Urothelium cell line (cell line): ENCODE measurements at places on chromosomes 13 and 19.

DNA sequence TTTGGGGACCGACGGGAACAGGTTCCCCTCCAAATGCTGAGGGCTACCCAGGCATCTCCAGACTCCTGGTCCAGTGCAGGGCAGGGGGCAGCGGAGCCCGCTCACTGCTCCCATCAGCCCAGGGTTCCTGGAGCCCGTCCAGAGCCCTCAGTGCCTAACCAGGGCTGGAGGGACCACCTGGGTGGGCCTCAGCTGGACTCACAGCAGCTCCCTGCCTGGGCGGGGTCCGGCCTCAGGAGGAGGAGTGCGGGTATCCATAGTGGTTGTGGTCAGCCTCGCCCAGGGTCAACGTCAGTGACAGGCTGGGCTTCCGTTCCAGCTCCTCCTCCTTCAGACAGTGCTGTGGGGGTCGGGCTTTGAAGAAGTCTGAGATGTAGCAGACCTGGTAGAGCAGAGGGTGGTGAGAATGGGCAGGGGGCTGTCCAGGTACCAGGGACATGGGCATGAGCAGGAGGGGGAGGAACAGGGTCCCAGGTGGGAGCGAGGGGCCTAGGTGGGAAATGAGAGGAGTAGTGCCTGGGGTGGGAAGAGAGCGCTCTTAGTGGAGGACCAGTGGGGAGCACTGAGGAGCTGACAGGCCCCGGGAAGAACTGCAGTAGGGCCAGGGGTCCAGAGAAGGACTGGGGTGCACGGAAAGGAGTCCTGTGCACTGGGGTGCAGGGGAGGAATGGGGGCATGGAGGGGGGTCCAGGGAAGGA is 9.9 kb downstream of the PLPP2 start:
- no peak for DNase-seq

DNA sequence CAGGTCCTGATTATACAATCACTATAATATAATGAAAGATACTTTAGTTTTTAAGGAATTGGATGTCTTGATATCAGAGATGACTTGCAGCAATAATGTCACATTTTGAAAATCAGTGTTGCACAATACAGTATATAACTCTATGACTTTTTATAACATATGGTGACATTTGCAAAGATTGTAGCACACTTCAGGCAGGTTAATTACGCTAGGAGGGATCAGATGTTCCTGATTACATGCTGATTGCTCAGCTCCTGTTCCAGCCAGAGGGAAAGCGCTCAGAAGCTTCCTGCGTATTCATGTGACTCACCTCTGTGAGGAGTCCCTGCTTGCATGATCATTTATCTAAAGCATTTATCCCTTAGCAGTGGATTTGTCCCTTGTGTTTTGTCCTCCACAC is 265.6 kb downstream of the GPC5 start:
- no peak for DNase-seq

DNA sequence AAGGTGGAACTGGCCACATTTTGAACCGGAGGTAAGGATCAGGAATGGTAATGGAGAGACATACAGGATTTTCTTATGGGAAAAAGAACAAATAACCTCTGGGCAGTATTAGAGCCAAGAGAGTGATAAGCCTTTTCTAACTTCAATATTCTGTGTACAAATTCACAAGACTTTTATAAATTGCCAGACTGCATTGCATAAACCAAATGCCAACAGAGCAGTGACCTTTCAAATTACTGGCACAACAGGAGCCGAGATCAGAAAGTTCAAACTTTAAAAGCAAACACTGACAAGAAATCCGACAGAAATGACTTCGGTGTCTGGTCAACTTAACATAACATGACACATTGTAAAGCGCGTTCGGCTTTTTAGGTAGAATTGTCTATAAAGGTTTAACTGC is 737.1 kb downstream of the GPC5 start:
- DNase-seq = no peak

DNA sequence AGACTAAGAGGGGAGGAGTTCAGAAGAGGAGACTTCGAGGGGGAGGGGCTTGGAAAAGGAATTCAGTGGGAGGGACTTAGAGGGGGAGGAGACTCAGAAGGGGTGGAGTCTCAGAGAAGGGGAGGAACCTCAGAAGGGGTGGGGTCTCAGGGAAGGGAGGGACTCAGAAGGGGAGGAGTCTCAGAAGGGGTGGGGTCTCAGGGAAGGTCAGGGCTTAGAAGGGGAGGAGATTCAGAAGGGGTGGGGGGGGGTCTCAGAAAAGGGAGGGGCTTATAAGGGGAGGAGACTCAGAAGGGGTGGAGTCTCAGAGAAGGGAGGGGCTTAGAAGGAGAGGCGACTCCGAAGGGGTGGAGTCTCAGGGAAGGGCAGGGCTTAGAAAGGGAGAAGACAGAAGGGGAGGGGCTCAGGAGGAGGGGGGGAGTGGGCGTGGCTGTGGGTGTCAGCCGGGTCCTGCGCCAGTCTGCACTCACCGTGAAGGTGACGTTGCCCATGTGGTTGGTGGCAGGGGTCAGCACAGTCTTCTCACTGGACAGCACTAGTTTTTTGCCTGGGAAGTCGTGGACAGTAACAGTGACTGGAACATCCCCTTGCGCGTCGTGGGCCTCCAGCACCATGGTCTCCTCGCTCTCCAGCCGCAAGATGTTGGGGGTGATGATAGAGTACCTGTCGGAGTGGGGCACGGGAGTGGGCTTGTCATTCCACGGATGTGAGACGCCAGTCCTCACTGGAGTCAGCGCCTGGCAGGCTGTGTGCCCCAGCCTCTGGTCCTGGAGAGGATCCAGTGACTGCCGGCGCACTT is 1.5 kb downstream of the C3 start:
- no peak for DNase-seq

GRCh38 chr13:27792393-27793218 is at the start of gene GSX1:
Gene GSX1, plus strand, starts transcription at chr13:27792483. Its CDS starts 208 bp downstream, at chr13:27792691.
- peak; percentile 74 for DNase-seq

DNA sequence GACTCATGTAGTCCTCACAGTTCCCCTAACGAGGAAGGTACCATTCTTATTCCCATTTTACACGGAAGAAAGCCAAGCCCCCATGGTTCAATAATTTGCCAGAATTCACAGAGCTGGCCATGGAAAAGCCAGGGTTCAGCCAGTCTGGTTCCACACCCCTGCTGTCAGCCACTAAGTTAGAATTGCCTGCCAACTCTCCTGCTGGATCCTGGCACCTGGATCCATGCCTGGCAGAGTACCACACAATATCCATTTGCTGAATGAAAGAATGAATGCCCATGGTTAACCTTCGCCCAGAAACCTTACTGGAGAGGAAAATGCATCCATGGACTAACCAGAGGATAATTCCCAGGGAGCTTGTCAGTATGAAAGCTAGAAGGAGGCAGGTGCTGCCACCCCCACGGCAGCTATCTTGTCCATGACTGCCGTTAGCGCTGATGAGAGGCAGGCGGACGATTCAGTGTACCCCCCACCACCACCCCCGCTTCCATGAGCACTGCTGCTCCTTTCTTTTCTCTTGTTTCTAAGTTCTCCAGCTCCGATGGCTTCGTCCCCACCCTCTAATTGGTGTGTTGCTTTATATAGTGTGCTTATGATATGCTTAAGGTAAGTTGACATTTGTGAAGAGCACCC is 114.5 kb downstream of the SLC7A1 start:
- DNase-seq = no peak

GRCh38 chr13:52447354-52447753 is 3.1 kb downstream of the VPS36 start:
- DNase-seq = no peak

DNA sequence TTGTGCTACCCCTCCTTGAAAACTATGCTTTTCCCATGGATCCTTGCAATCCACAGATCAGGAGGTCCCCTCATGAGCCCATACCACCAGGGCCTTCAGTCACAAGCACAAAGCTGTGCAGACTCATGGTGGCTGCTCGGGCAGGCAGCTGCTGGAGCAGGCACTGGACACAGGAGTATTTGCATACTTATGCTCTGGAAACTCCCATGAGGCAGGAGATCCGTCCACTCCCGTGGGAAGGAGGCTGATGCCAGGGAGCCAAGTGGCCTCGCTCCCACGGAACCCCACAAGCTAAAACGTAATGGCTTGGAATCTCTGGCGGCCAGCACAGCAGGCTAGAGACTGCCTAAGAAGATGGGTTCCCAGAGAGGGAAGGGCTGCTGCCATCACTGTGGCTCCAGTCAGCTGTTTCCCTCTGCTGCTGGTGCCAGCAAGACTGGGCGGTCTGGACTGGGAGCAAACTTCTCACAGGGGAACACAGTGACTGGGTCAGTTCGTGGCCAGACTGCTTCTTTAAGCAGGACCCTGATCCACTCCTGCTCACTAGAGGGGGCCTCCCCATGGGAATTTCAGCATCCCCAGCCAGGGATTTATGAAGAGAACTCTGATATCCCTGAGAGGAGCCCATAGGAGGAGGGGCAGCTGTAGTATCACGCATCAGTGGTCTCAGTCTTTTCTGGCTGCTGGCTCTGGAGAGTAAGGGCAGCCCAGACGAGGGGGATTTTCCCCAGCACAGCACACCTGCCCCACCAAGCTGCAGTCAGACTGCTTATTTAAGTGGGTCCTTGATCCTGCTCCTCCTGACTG is 370.3 kb upstream of the ATXN8OS start:
- DNase-seq = no peak

- DNase-seq = no peak
Measured at GRCh38 chr13:59666504-59666903, 497.2 kb downstream of the DIAPH3 start.

GRCh38 chr19:36950335-36951119 is 34.4 kb downstream of the ZNF568 start:
- no peak for DNase-seq

DNA sequence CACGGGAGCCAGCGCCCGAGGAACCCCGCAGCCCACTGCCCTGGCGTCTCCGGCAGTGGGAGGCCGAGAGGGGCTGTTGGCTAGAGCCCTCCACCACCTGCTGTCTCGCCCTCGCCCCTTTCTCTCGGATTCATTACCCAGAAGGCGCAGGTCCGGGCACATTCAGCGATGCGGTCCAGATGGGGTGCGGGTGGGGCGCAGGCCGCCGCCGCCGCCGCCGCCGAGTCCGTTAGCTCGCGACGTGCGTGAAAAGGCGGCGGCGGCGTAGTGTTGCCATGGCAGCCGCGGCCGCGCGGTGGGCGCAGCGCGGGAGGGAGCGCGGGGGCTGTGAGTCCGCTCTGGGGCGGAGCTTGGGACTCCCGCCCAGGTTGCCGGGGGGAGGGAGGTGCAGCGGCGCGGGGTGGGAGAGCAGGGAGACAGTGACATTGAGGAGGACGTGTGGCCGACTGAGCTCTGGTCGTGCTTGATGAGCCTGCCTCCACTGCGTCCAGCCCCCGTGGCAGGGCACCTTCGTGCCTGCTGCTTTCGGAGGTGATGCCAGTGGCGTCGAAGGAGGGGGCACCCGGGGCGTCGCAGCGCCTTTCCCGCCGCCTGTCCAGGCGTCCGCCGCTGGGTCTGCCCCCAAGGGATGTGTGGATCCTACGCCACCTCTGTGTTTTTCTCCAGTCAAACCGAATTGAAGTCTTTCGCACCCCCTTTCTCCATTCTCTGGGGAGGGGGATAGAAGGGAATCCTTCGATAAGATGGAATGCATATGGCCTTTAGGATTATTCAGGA is at the start of gene KATNAL1:
Gene KATNAL1, minus strand, starts transcription at position 358 of the 777 bp plus-strand sequence. CDS start 23,774 bp downstream, outside the sequence.
- DNase-seq = peak; percentile 78

DNA sequence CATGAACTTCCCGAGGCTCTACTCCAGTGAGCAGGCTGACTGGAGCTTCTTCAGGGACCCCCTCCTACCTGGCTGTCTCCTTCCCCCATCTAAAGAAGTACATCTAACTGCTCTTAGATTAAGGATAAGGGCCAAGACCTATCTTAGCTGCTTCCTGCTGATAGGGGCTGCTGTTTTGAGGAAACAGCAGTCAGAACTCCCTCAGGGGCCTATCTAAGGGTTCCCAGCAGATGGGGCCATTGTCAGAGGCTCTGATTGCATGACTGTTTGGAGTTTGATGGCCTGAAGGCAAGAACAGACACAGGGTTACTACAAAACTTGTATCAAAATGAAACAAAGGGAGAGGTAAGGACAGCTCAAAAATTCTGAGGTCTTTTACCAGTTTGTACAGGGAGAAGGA is 2636.9 kb upstream of the PCDH20 start:
- DNase-seq = no peak

DNA sequence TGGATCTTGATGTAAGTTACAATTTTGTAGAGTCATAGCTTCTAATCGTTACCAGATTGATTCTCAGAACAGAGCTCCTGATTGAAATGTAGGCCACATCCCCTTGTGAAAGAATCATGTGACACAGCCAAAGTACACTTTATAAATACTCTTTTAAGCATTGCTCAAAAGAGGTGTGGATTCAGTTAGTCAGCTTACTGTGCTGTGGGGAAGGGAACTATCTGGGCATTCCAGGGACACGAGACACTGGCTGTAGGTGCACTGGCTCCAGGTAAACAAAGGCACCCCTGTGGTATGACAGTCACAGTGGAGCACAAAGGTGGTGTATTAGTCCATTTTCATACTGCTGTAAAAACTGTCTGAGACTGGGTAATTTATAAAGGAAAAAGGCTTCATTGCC is 222.8 kb downstream of the LIG4 start:
- DNase-seq = no peak

DNA sequence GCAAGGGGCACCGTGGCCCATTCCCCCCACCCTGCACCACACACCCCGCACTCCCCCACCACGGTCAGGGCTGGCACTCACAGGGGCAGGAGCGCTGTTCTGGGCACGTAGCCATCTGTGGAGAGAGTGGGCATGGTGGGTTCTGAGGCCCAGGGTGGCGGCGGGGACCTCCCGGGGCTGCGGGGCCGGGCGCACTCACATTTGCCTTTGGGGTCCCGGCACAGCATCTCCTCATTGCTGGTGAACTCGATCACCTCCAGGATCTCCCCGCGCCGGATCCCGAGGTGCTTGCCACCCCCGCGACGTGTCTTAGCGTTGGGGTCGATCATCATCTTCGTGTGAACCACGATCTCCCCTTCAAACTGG is 12.1 kb downstream of the PRAM1 start:
- no peak for DNase-seq

- DNase-seq = no peak
Measured at GRCh38 chr13:98284679-98285078, 107.6 kb upstream of the RNF113B start.

DNA sequence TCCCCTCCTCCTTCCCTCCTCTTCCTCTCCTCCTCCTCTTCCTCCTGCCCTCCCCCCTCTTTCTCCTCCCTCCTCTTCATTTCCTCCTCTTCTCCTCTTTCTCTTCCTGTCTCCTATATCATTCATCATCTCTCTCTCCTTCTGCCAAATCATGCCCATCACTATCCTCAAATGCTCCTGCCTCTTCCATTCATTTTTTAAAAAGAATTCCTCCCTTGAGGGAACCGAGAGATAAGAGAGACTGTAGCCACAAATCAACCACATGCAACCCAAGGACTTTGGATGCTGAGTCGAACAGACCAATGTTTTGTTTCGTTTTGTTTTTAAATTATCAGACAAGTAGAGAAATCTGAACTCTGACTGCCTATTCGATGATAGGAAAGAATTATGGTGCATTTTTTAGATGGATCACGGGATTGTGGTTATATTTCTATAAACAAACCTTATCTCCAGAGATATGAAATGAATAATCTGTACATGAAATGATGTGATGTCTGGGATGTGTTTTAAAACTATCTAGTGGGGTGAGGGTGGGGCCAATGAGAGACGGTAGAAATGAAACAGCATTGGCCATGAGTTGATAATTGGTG is 9.5 kb upstream of the ZNF541 start:
- DNase-seq = no peak

- DNase-seq = no peak
Measured at GRCh38 chr19:38846097-38846496, 3.7 kb downstream of the HNRNPL start.

GRCh38 chr13:40031031-40031430 is 375.6 kb downstream of the COG6 start:
- DNase-seq = peak; percentile 30

GRCh38 chr13:62556978-62557377 is 1141.3 kb upstream of the PCDH20 start:
- DNase-seq = no peak
